HT-29 (cell line): ENCODE measurements at places on chromosomes 6 and 20.

- no peak for DNase-seq
Observed at GRCh38 chr6:157461000-157461915, 80.3 kb downstream of the ZDHHC14 start.

- DNase-seq = peak; percentile 60
Observed at GRCh38 chr6:132298344-132298949, 102.8 kb downstream of the MOXD1 start.

- peak; percentile 44 for DNase-seq
Observed at GRCh38 chr6:7341989-7342742, 29.2 kb upstream of the SSR1 start.

DNA sequence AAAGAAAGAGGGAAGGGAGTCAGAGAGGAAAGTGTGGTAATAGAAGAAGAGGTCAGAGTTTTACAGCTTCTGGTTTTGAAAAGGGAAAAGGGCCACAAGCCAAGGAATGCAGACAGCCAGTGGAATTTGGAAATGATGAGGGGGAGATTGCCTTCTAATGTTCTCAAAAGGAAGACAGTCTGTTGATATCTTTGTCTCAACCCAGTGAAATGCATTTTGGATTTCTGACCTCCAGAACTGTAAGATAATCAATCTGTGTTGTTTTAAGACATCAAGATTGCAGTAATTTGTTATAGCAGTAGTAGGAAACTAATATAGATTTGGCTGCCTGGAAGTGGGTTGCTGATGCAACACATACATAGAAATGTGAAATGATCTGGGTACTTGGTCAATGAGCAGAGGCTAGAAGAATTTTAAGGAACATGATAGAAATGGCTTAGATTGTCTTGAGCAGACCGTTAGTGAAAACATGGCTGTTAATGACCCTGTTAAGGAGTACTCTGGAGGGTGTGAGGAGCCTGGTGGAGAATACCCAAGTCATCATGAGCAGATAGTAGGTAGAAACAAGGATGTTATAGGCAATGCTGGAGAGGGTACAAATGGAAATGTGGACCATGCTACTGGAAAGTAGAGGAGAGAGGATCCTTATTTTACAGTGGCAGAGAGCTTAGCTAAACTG lies 255.8 kb upstream of the RAB32 start:
- no peak for DNase-seq

DNA sequence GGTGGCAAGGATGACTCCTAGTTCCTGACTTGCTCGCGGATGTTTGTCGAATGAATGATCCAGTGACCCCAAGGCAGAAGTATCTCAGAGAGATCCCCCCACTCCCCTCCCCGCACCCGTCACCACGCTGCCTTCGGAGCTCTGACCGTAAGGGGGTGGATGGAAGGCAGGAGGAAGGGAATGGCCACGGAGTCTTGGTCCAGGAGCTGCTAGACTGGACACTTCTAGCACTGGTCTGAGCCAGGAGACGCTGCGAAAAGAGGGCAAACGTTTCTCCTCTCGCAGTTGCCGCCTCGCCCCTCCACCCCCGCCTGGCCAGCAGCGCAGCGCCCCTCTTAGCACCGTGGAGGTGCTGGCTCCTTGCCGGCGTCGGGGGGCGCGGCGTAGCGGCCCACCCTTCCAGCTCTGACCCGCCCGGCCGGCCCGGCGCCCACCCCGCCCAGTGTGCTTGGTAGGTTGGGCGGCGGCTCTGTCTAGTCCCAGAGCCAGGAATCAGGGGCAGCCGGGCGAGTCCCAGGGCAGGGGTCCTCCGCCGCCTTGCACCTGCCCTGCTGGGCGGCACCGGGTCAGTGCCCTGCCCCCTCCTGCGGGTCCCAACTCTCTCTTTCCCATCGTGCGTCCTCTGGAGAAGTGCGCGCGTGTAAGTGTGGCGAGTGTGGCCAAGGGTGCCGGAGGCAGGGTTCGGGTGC lies 2.4 kb upstream of the DBNDD2 start:
- DNase-seq = peak; percentile 63

DNA sequence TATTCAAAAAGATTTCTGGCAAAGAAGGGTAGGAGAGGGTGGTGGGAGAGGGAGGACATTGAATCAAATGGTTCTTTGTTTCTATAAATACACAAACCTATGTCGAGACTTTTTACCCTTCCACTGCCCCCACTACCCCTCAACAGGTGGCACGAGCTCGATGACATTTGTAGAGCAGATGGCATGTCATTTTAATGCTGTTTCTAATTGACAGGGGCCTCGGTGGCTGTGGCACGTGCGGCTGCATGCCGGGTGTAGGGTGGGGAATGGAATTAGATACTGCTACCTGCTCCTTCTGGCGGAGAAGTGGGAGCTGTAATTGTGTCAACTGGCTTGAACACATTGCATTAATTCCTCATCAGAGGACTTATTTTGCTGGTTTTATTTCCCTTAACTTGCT lies 29.1 kb upstream of the SASH1 start:
- DNase-seq = no peak

- DNase-seq = peak; percentile 75
Observed at GRCh38 chr6:28794175-28795002, 129.4 kb downstream of the TRIM27 start.

GRCh38 chr6:10219510-10219909 lies 195.4 kb downstream of the TFAP2A start:
- no peak for DNase-seq

- no peak for DNase-seq
Observed at GRCh38 chr6:99364026-99364425, 14.6 kb upstream of the FAXC start.

DNA sequence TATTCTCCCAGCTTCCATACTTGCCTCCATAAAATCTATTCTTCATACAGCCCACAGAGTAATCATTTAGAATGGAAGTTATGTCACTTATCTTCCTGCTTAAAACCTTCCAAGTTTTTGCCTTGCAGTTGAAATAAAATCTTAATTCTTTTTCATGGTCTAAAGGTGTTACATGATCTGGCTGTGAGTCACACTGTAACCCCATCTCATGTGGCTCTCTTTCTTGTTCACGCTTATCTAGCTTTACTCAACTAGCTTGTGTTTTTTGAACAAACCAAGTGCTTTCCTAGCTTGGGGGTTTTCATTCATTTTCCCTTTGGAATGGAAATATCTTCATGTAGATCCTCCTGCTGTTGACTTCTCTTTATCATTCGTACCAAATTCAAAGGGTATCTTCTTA lies 23.6 kb upstream of the THEMIS start:
- no peak for DNase-seq

- DNase-seq = no peak
Observed at GRCh38 chr6:151018911-151019782, 153.6 kb downstream of the MTHFD1L start.

DNA sequence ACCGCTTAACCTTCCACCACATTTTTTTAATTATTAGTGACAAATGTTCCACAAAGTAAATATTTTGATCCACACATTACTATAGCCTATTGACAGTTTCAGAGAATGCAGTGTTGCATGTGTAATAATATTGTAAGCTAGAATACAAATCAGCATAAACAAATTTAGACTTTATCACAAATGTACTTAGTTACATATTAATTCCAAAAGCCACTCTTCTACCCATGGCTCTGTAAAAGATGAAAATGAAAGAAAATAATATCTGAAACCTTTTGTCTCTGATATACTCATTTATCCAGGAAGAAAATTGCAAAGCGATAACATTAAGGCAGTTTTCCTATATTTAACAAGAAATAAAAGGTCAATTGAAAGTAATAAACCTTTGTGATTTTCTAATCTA lies 954.0 kb upstream of the MAN1A1 start:
- DNase-seq = no peak

- no peak for DNase-seq
Observed at GRCh38 chr6:141218583-141218982, 914.1 kb upstream of the GJE1 start.

- DNase-seq = peak; percentile 20
Observed at GRCh38 chr20:52410182-52410647, 218.6 kb upstream of the ZFP64 start.

DNA sequence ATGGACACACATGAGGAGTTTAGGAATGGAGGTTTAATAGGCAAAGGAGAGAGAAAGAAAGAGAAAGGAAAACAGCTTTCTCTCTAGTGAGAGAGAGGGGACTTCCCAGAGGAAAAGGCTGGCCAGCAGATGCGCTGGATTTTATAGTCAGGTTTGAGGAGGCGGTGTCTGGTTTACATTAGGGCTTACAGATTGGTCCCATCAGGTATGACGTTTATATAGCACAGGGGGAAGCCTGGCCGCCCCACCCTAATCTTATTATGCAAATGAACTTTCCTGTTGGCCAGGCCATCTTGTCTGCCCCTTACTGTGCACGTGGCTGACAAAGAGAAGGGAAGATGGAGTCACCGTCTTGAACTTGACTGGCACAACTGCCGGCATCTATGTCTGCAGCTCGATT lies 86.6 kb upstream of the QKI start:
- DNase-seq = no peak

- DNase-seq = no peak
Observed at GRCh38 chr6:166603043-166603690, 16.7 kb upstream of the RAMACL start.

DNA sequence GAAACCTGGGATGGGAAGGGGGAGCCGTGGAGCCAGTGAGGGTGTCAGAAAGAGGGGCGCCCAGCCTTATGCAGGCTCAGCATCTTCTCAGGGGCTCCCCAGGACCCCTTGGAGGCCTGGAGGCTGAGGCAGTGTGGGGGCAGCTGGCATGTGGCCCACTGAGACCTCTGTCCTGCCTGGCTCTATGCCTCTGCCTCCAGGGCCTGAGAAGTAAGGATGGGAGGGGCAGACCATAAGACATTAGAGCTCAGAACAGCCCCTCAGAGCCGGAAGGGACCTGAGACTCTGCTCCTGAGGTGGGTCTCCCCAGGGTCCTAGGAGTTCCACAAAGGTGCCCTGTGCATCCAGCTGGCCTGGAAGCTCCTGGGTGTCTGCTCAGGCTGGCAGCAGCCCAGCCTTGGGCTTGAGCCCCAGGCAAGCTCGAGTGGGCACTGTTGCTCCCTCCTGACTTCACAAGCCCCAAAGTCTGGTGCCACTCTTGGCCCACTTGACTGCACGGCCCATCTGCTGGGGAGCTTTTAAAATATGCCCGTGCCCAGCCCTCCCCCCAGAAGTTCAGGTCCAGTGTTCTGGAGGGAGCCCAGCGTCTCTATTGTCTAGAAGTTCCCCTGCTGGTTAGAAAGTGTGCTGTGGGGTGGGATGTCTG lies 126.8 kb downstream of the GRM4 start:
- DNase-seq = no peak

DNA sequence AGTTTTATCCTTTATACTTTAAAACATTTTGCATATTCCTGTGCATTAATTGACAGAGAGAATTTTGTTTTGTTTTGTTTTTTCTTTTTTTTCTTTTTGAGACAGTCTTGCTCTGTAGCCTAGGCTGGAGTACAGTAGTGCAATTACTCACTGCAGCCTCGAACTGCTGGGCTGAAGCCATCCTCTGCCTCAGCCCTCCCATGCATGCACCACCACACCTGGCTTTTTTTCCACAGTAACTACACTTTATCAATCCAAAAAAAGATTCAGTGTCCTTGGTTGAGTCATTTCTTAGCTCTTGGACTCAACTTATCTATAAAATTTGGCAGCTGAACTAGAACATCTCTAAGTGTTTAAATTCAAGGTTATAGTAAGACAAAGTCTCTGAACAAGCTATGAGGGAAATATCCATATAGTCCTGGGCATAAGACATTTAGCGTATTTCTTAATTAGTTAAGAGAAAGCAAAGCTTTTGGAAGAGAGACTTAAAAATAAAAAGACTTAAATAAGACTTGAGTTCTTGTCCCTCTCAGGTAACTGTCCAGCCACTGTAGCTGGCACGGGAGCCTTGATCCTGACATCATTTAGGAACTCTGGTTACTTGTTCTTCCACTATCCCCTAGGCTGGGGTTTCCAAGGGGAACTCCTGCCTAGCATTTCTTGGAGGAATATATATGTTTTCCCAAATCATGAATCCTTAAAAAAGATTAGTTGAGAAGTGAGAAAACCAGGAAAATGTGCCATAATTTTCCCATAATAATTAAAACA lies 300.1 kb downstream of the HACE1 start:
- DNase-seq = no peak

GRCh38 chr6:132494954-132495353 lies 18.0 kb downstream of the STX7 start:
- DNase-seq = no peak

DNA sequence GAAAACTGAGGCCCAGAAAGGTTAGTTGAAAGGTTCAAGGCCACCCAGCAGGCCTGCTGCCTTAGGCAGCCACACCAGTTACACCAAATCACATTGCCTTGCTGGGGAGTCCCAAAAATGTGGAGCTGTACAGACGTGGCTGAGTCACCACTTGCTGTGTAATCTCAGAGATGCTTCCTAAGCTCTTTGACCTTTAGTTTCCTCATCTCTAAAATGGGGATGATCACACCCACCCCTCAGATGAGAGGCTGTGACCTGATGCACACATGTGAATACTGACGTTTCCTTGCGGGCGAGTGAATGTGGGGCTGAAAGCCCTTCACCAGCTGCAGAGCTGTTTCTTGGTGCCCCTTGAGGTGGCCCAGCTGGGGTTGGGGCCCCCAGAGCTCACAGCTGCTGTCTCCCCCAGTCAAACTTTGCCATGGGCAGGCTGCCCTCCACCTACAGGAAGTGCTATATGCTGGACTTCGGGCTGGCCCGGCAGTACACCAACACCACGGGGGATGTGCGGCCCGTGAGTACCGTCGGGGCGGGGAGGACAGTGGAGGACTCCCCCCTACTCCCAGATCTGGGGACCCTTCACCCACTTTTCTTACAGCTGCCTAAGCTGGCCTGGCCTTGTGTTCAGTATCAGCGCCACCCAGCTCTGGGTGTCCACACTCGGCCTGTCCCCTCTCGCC lies 11.0 kb downstream of the TTBK1 start:
- no peak for DNase-seq
